ENCODE measurements at places on chromosomes 4 and X.
A peak's percentile ranks its signal among the peaks of the same experiment; 100 is the strongest.

GRCh38 chrX:69807400-69807799 lies 191.5 kb downstream of the EDA start:
- no peak for DNase-seq

DNA sequence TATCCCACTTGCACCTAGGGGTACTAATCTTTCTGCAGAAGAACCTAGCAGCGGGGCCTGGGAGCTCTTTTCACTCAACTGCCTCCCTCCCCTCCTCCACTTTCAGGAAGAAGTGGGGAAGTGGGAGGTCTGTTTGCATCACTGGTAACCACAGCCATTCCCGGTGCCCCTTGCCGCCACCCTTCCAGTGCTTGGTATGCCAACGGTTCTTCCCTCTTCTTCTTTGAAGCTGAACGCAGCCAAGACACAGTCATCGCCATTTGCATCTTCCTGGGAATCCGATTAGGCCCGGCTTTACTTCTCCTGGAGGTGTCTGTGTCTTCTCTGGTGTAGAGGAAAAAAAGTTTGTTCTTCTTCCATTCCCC lies 47.2 kb upstream of the RBPJ start:
- no peak for DNase-seq

DNA sequence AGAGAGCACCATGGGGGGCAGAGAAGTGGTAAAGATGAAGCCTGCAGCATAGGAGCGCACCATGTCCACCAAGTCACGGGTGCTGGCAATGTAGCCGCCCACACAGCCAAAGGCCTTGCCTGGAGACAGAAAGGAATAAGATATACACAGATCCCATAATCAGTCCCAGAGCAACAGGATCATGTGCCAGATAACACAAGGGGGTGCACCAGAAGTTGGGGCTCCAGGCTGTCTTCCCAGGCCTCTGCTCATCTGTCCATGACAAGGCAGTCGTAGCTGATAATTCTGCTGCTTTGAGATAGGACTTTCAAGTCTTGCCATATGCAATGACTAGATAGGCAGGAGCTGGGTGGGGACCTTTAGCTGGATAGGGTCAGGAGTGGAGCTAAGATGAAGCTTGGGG lies 14.7 kb downstream of the APEX2 start:
- no peak for DNase-seq

GRCh38 chr4:8736090-8736825 lies 135.4 kb downstream of the HMX1 start:
- no peak for DNase-seq

GRCh38 chrX:14590693-14591424 lies 61.5 kb downstream of the GLRA2 start:
- no peak for DNase-seq

GRCh38 chrX:80335062-80335830 lies 85.0 kb upstream of the TENT5D start:
- DNase-seq = no peak

DNA sequence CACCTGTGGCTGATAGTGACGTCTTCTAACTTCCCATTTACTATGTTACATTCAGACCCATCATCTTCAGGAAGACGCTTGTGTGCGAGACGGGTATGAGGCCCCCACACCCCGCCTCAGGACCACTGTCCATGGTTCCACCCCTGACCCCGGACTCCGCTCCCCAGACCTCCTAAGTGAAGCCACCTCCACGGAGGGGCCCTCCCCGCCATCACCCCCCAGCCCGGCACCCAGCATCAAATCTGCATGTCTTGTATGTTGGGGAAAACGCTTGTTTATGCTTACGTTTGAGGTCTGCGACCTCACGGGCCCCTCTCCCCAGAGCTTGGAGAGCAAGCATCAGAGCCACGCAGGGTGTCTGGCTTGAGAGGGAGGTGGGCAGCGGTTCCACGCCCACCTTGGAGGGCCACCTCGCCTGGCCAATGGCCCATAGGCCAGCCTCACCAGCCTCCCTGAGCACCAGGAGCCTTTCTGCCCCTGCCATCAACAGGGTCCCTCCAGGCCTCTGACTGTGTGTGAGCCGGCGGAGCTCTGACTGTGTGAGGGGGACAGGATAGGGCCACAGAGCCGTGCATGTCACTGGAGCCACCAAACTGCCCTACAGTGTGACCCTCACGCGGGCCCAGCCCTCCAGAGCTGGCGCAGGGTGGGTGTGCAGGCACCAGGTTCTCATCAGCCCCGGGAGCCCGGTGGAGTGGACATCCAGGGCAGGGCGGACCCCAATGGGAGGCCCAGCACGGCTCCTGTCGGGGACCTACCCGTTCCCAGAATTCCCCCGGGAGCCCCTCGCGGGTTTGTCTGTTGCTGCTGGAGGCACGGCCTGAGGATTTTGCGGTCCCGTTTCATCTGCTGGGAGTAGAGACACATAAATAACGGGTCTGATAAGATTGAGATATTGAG lies 88.4 kb upstream of the NKX1-1 start:
- no peak for DNase-seq

GRCh38 chrX:102720237-102721168 lies at the start of gene GPRASP3:
Gene GPRASP3 (plus strand): TSS chrX:102720743. CDS start chrX:102748996, 28,253 bp downstream.
- DNase-seq = peak; percentile 75

DNA sequence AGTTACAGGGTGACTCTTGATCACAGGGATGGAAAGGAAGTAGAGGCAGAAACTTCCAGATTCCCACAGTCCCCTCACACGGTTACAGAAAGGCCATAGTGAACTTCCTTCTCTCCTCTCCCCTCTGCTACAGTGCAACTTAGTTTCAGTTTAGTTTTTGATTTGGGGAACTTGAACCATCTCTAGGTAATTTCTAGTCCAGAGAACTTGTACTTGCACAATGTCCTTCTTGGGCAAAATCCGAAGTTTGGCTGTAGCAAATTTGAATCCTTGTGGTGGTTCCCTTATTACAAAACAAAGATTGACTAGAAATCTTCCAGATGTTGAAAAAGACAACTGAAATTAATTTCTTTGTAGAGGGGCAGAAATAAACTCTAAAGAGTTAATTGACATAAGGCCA lies 1.2 kb upstream of the BLTP1 start:
- DNase-seq = no peak

DNA sequence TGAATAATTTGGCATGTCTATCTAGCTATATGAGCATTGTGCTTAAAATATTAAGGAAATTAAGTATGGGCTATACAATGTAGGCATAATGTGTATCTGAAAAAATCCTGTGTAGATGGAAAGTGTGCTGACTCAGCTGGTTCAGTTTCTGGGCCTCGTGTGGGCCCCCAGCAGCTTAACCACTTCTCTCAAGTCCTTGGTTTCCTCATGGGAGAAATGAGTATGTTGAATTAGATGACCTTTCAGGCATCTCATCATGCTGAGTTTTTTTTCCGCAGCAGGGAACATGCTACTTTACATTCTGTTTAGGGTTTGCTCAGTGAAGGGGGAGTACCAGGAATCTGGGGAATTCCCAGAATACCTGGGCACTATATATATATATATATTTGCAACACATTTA lies 30.5 kb downstream of the RHOH start:
- no peak for DNase-seq

GRCh38 chr4:87913896-87914295 lies 61.6 kb upstream of the SPP1 start:
- no peak for DNase-seq

DNA sequence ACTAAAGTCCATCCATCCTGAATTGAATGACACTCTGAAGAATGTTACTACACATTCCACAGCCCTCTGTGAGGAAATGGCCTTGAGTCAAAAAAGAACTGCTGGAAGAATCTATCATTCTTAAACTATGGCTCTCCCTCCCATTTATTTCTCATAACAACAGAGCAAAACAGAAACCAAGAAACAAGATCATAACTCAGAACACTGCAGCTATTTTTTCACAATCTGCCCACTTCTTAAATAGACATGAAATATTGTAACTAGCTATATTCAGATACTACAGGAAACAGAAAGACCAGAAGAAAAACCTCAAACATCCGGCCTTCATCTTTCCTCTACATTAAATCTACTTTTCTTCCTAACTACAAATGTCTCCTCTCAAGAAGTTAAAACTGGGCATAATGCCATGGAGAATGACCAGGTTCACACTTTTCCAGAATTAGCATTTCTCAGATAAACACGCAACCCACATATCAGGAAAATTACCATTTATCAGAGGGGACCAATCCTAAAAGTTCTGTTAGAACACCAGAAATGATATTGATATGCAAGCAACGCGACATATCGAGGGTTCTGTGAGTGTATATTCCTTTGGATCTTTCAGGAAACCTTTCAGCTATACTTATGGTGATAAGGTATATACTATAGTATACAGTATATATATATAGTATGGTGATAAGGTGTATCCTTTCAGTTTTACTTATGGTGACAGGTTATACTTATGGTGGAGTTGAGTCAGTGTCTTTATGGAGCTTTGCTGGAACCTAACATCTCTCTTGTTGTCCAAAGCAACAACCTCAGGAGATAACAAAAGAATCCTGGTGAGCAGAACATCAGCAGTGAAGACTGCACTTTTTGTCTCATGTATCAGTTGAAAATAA lies 60.4 kb upstream of the IRF2 start:
- no peak for DNase-seq

DNA sequence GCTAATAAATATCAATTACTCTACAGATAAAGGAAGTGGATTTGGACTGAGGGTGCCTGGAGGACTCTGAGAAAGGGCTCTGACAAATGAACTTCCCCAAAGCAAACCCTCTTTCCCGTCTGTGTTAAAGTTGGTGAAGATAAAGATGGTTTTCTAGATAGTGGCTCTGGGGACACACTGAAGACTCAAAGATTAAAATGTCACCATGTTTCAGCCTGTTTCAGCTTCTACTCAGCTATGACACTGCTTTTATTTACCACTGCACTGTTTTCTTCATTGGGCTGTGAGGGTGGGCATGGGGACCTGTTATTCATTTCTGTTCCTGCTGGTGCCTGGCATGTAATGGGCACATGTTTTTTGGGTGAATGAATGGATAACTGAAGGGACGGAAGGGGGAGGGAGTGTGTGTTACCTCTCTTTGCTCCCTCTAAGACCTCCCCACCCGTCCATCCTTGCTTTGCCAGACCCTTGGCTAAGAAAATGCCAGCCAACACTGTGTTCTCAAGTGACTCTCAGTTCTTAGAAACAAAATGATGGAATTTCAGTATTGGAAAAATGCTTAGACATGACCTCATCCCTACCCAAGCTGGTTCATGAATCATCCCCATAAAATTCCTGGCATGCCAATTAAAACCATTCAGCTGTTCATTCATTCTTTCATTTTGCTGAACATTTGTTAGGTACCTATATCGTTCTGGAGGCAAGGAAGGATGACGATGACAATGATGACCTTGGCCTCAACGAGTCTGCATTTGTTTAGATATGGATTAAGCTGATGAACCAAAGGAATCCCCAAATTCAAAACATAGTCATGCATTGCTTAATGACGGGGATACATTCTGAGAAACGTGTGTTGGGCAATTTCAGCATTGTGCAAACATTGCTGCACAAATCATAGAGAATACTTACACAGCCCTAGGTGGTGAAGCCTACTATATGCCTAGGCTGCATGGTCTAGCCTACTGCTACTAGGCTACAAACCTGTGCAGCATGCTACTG lies 13.4 kb upstream of the STK32B start:
- DNase-seq = peak; percentile 61

- DNase-seq = peak; percentile 15
Measured at GRCh38 chr4:173990126-173990868, 293.2 kb downstream of the FBXO8 start.

- DNase-seq = no peak
Measured at GRCh38 chr4:98633159-98633558, 25.3 kb downstream of the TSPAN5 start.

GRCh38 chrX:109840585-109840984 lies 107.5 kb upstream of the ACSL4 start:
- peak; percentile 68 for DNase-seq

- peak; percentile 18 for DNase-seq
Measured at GRCh38 chr4:143482840-143483239, 30.7 kb upstream of the SMARCA5 start.

- no peak for DNase-seq
Measured at GRCh38 chr4:18440527-18441202, 419.1 kb upstream of the LCORL start.

DNA sequence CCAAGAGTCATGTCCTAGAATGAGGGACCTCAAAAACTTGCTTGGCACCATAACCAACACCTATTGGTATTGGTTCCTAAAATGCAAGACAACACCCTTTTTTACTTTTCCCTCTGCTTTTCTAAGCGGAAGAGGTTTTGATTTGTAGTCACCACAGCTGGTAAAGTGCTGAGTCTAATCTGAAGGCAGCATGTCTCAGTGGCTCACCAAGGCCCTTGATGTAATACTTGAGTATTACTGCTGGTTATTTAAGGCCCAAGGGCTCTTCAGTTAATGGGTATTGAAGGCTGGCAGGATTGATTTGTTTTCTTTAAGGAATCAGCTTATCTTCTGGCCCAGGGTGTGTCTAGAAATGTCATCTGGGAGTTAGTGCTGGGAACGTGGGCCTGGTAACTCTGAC lies 735.1 kb downstream of the GLUD2 start:
- no peak for DNase-seq

GRCh38 chrX:49858341-49858740 lies 20.9 kb upstream of the USP27X start:
- DNase-seq = no peak

DNA sequence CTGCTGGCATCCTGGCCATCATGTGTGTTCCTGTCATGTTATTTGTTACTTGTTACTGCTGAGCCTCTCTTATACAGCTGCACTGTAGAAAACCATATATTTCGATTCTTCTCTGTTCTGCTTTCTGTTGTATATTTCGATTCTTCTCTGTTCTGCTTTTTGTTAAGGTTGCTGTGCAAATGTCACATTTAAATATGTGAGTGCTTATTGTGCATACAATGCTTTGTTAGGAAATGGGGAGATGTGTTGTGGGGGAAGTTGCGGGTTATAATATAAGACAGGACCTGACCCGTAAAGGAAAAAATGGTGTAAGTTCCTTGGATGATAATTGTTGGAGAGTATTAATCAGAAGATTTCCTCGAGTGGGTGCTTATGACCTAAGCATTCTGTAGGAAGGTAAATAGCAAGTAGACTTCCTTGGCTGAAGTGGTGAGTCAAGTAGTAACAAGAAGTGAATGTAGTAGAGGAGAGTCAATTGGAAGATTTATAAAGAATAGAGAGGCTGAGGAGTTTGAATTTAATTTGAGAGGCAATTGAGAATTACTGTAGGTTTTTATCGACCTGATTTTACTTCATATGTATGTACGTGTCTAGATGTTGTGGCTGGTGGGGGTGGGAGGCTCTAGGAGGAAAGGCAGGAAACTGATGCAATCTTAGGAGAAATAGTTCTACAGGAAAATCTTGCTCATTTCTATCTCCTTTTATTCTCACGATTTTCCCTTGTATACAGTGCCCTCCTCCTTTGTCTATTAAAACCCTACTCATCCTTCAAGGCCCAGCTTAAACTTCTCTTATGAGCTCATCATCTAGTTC lies 8.5 kb downstream of the OGT start:
- peak; percentile 5 for DNase-seq

DNA sequence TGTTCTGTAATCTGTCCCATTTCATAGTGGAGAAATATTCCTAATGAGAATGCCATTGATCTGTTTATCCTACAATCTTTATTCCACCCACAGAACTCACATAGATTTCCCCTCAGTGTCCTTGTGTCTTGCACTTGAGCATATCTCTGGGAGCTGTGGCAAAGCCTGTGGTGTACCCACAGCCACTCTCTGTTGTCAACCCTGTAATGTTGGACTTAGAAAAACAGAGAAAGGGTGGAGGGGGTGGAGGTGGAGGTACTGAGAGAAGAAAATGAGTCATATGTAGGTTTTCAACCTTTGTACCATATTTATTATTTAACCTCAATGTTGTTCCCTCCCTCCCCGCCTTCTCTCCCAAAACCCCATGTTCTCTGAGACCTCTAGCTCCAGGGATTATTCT lies 46.9 kb upstream of the TLL1 start:
- DNase-seq = no peak
